ENCODE measurements at places on chromosomes 7 and 10.

DNA sequence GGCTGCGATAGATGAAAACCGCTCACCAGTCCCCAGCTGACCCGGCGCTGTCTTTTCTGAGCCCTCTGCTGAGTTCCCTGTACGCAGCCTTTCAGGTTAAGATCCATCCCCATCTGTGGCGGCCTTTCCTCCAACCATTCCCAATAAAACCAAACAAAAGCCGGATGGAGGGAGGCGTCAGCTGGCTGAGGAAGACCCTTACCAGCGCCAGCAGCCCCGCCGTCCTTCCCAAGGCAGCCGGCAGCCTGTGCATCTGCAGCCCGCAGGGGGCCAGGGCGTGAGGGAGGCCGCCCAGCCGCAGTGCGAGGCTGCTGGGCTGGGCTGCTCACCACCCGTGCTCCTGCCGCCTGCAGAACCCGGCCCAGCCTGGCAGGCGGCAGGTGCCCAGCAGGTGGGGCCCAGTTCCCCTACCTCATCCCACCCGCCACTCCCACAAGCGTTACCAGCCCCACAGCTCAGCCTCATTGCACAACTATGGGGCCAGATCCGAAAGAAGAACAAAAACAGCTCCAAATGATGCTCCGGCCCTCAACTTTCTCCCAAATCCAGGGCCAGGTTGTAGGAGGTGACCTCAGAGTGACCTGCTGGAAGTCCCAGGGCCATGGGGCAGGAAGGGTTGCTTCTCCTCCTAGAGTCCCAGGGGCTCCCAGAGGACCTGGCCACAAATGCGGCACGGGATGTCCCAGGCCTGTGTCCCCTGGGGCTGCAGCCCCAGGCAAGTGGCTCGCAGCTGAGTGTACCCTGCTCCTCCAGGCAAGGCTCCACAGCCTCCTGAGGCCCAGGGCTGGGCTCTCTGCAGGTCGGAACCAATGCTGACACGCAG is 23.8 kb downstream of the PAPOLB start:
- no peak for DNase-seq
- no peaks in the 10 kb centered on the region for H3K36me3 ChIP-seq
- H3K4me1 ChIP-seq, result no peaks in the 10 kb centered on the region
- no peaks in the 10 kb centered on the region for H3K27me3 ChIP-seq
- no peak overlapping the region for H3K27ac ChIP-seq

- no peak overlapping the region for H3K4me3 ChIP-seq
- H3K4me1 ChIP-seq, result peaks cover 5% of the 10 kb centered on the region
- H3K27me3 ChIP-seq, result peaks cover 16% of the 10 kb centered on the region
Observed at GRCh38 chr7:156560075-156560474, 80.5 kb upstream of the RNF32 start.

DNA sequence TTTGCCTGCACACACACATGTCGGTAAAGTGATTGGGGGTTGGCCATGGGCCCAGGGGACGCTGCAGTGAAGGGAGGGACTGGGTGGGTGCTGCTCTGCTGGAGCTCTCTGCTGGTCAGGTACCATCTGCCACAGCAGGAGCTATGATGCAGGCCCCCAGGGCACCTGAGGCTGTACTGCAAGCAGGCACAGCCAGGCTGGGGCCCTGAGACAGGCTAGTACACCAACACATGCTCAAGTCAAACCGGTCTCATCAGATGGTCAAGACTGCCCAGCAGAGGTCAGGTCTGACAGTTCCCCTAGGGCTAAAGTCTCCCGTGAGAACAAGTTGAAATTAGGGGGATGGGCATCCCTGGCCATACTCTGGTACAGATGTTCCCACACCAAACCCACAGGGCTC is 118.3 kb upstream of the THSD7A start:
- no peaks in the 10 kb centered on the region for H3K27me3 ChIP-seq
- H3K4me1 ChIP-seq, result no peaks in the 10 kb centered on the region
- no peak for DNase-seq

GRCh38 chr10:98416606-98417388 is 1.8 kb upstream of the PYROXD2 start:
- H3K4me3 ChIP-seq, result no peak overlapping the region
- peaks cover 34% of the 10 kb centered on the region for H3K4me1 ChIP-seq
- no peak for DNase-seq

DNA sequence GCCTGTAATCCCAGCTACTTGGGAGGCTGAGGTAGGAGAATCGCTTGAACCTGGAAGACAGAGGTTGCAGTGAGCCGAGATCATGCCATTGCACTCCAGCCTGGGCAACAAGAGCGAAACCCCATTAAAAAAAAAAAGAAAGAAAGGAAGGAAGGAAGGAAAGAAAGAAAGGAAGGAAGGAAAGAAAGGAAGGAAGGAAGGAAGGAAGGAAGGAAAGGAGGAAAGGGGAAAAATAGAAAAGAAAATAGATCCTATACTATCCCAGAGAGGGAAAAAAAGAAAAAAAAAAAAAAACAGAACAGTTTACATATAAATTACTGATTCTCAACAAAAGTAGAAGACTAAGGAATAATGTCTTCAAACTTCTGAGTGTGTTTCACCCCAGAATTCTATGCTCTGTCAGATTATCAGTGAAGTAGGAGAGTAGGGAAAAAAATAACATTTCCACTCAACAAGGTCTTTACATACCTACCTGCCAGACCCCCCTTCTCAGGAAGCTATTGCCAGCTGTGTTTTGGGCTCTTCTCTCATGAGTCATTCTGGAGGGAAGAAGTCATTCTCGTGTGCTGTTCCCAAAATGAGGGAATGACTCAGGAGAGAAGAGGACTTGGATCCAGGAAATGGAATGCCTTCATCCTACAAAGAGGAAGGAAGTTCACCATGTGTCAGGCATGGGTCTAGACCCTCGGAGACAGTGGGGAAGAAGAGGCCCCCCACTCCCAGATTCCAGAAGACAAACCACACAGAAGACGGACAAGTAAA is 20.9 kb downstream of the RGS10 start:
- no peak overlapping the region for H3K27ac ChIP-seq
- H3K36me3 ChIP-seq, result peaks cover 62% of the 10 kb centered on the region
- H3K4me3 ChIP-seq, result no peak overlapping the region
- DNase-seq, result no peak
- H3K27me3 ChIP-seq, result no peaks in the 10 kb centered on the region
- peaks cover 35% of the 10 kb centered on the region for H3K4me1 ChIP-seq

GRCh38 chr7:49771427-49772176 is 1.8 kb upstream of the VWC2 start:
- H3K27me3 ChIP-seq, result peaks cover 71% of the 10 kb centered on the region
- DNase-seq, result no peak
- no peak overlapping the region for H3K27ac ChIP-seq
- H3K4me1 ChIP-seq, result peaks cover 11% of the 10 kb centered on the region
- no peak overlapping the region for H3K4me3 ChIP-seq

- H3K27ac ChIP-seq, result no peak overlapping the region
- no peaks in the 10 kb centered on the region for H3K27me3 ChIP-seq
- H3K36me3 ChIP-seq, result no peaks in the 10 kb centered on the region
- H3K4me3 ChIP-seq, result no peak overlapping the region
Observed at GRCh38 chr7:20282959-20283358, 47.7 kb upstream of the ITGB8 start.

DNA sequence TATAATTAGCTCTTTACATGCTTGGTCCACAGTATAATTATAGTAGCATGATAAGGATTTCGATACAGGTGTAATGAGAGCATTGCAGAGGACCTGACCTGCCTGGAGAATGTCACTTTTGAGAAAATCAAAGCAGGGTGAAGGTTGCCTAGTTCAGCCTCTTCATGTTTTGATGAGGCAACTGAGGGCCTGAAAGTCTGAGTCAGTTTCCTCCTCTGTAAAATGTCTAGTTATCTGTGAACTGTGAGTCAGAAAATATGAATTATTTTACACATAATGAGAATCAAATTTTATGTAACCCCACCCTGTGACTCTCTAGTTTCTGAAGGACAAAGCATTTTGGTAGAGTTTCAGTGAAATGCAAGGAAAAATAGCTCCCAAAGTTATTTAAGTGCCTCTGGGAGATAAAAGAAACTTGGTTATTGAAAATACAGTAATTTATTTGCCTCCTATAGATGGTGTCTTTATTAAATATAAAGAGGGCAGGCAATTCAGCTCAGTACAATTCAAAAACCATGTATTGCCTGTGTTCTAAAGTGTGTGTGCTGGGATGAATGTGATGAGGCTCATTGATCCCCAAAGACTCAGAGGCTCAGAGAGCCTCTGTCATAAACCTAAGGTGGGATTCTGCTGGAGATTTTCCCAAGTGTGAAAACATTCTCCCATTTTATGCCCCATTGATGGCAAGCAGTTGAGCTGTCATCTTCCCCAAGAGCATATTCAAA is 37.3 kb upstream of the SAMD9L start:
- H3K4me3 ChIP-seq, result no peak overlapping the region
- H3K36me3 ChIP-seq, result no peaks in the 10 kb centered on the region
- no peaks in the 10 kb centered on the region for H3K4me1 ChIP-seq
- peaks cover 43% of the 10 kb centered on the region for H3K27me3 ChIP-seq

GRCh38 chr10:88207121-88207546 is 343.7 kb downstream of the PTEN start:
- no peak overlapping the region for H3K27ac ChIP-seq
- H3K4me1 ChIP-seq, result peaks cover 47% of the 10 kb centered on the region
- DNase-seq, result no peak
- no peak overlapping the region for H3K4me3 ChIP-seq
- no peaks in the 10 kb centered on the region for H3K27me3 ChIP-seq

GRCh38 chr10:69004821-69005220 is 16.2 kb downstream of the KIFBP start:
- H3K27me3 ChIP-seq, result no peaks in the 10 kb centered on the region
- H3K36me3 ChIP-seq, result peaks cover 3% of the 10 kb centered on the region
- no peak overlapping the region for H3K27ac ChIP-seq
- H3K4me1 ChIP-seq, result no peaks in the 10 kb centered on the region
- no peak for DNase-seq
- H3K4me3 ChIP-seq, result no peak overlapping the region

GRCh38 chr7:50926049-50926448 is 143.4 kb upstream of the GRB10 start:
- DNase-seq, result no peak
- H3K4me3 ChIP-seq, result no peak overlapping the region
- H3K36me3 ChIP-seq, result no peaks in the 10 kb centered on the region
- no peaks in the 10 kb centered on the region for H3K4me1 ChIP-seq

GRCh38 chr10:59362144-59362958 is at the start of gene FAM13C:
Gene FAM13C (minus strand): TSS chr10:59362549. CDS start chr10:59362460, 89 bp downstream.
- no peaks in the 10 kb centered on the region for H3K36me3 ChIP-seq
- peaks cover 13% of the 10 kb centered on the region for H3K4me1 ChIP-seq
- peak within 1 kb of the TSS; percentile 45 for H3K4me3 ChIP-seq
- peaks cover 34% of the 10 kb centered on the region for H3K27me3 ChIP-seq
- H3K27ac ChIP-seq, result no peak within 1 kb of the TSS
- DNase-seq, result peak; percentile 0

DNA sequence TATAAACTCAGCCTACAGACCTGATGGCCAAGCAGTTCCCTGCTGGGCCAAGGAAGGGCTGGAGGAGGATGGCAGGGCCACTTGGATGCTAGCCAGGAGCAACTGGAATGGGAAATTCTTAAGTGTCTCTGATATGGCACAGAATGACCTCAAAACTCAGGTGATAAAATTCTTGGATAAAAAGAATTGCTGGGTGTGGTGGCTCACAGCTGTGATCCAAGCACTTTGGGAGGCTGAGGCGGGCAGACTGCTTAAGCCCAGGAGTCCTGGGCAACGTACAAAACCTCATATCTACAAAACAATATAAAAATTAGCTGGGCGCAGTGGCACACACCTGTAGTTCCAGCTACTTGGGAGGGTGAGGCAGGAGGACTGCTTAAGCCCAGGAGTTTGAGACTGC is 14.0 kb upstream of the PKD1L1 start:
- H3K4me1 ChIP-seq, result peaks cover 9% of the 10 kb centered on the region
- H3K27ac ChIP-seq, result no peak overlapping the region
- DNase-seq, result no peak
- H3K4me3 ChIP-seq, result no peak overlapping the region
- H3K36me3 ChIP-seq, result peaks cover 55% of the 10 kb centered on the region

GRCh38 chr10:11863353-11864109 is 40.4 kb downstream of the PROSER2 start:
- H3K4me1 ChIP-seq, result peaks cover 7% of the 10 kb centered on the region
- H3K4me3 ChIP-seq, result peak overlapping the region; percentile 61
- no peak for DNase-seq
- H3K27ac ChIP-seq, result no peak overlapping the region
- no peaks in the 10 kb centered on the region for H3K36me3 ChIP-seq

- no peak overlapping the region for H3K27ac ChIP-seq
- no peaks in the 10 kb centered on the region for H3K36me3 ChIP-seq
- no peak overlapping the region for H3K4me3 ChIP-seq
Observed at GRCh38 chr7:52779004-52779403, 256.4 kb upstream of the POM121L12 start.

GRCh38 chr10:15370856-15371701 is at the start of gene FAM171A1:
Gene FAM171A1 (minus strand): TSS chr10:15371289. CDS start chr10:15371052, 237 bp downstream.
- H3K27me3 ChIP-seq, result peaks cover 44% of the 10 kb centered on the region
- H3K4me1 ChIP-seq, result peaks cover 7% of the 10 kb centered on the region
- peak within 1 kb of the TSS; percentile 74 for H3K4me3 ChIP-seq
- H3K36me3 ChIP-seq, result no peaks in the 10 kb centered on the region

- no peaks in the 10 kb centered on the region for H3K27me3 ChIP-seq
- H3K36me3 ChIP-seq, result no peaks in the 10 kb centered on the region
- H3K4me3 ChIP-seq, result no peak overlapping the region
- no peaks in the 10 kb centered on the region for H3K4me1 ChIP-seq
Observed at GRCh38 chr10:43809211-43809930, 160.7 kb upstream of the ZNF32 start.

GRCh38 chr7:36925691-36926090 is 201.4 kb upstream of the AOAH start:
- H3K4me3 ChIP-seq, result no peak overlapping the region
- H3K36me3 ChIP-seq, result peaks cover 31% of the 10 kb centered on the region
- H3K27me3 ChIP-seq, result no peaks in the 10 kb centered on the region
- H3K4me1 ChIP-seq, result peaks cover 17% of the 10 kb centered on the region
- peak overlapping the region; percentile 5 for H3K27ac ChIP-seq

DNA sequence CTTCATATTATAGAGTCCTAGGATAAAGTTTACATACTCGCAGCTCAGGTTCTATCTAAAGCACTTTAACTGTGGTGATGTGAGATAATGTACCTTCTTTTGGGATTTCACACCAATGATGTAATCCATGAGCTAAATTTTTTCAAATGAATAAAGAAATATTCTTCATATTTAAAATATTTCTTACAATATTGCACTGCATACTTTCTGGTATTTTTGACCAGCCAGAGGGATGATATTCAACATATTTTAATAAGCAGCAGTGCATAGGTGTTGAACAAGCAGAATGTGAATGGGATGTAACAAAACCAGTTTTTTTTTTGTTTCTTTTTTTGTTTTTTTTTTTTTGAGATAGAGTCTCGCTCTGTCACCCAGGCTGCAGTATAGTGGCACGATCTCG is 73.2 kb upstream of the TRIM24 start:
- no peak overlapping the region for H3K4me3 ChIP-seq
- no peak overlapping the region for H3K27ac ChIP-seq

Measured in stimulated activated naive B cell treated with anti-CD40 and anti-IgM and Interleukin-4, amounts not matched to agents 10 μg/mL and 1 μg/mL and 100 μg/mL, for 72 hours (primary cell).